HT-29 (cell line): ENCODE measurements at places on chromosomes 7 and 10. TPM values are rescaled to one million over a fixed set of nuclear protein-coding genes. Genes with fewer than 3 reads are reported as not detected.

DNA sequence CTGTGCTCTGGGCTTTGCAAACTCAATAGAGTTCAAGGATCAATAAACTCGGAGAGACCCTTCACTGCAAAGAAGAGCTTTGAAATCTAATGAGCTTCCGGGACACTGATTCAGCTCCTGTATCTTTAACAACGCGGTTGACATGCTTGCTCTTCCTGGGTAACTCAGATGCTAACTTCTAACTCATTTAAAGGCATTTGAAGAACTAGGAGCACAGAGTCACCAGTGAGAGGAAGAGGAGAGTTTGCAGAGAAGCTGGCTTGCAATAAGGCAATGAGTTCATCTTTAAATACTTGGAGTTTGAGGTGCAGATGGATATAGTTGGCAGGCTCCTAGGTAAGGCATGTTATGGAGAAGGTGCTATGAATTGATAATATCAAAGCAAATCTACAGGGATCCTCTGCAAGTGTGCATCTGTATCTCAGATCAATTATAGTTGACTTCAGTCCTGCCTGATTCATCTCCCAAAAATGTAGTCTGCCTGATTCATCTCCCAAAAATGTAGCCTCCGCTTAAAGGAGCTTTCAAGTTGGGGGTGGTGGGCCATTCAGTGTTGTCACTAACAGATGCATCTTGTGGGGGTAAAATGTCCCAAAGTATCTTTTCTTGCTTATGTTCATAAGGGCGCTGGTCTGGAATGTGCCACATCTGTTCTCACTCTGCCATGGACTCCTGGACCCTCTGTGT lies 182.5 kb upstream of the PRSS58 start:
- DNase-seq, result no peak

DNA sequence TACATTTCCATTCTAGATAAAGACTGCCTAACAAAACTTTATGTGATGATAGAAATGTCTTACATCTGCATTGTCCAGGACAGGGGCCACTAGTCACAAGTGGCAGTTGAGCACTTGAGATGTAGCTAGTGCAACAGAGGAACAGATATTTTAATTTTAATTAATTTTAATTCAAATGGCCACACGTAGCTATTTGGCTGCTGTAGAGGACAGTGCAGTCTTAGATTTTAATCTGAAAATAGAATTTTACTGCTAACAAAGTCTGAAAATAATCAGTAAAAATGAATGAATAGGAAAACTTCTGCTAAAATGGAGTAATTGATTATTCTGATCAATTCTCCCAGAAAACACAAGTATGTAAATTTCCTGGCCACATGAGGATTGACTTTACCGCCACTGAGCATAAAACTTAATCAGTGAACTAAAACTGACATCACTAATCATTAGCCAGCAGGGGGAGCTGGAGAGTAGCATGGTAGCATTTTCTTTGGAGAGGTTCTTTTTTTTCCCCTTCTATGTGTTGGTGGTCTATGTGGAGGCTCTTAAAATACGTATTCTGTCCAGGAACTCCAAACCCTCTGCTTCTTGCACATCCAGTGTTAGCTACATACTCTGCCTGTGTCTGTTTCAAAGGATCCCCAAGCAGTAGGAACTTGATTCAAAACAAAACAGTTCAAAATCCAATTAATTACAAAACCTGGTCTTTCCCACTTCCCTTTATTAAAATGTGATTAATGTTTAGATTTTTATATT lies 52.1 kb downstream of the TSPAN12 start:
- DNase-seq, result peak; percentile 93

The SVOPL gene
- not detected in 2 replicates for total RNA-seq

The PROSER2 gene
- 56.9 and 58.8 TPM in 2 replicates for total RNA-seq

DNA sequence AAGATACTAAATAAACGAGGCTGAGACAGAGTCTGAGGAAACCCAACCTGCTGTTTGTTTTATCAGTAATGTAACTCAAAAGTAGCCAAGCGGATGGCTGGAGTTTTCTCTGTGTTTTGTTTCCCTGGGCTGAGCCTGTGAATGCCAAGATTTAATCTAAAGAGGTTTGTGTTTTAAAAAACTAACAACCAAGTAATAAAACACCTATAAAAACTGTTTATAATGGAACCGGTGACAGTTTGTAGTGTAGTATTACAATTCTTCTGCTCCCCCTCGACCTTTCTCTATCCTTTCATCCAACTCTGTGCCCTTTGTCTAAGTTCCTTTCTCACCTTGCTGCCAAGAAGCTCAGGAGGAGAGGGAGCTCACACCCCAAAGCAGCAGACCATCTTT lies 2.6 kb upstream of the KAT6B start:
- DNase-seq, result peak; percentile 22

DNA sequence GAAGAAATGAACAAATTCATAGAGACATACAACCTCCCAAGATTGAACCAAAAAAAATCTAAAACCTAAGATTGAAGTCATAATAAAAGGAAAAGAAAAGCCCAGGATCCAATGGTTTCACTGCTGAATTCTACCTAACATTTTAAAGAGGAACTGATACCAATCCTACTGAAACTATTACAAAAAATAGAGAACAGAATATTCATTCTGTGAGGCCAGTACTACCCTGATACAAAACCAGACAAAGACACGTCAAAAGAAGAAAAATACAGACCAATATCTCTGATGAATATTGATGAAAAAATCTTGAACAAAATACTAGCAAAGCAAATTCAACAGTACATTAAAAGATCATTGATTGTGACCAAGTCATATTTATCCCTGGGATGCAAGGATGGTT lies 128.5 kb upstream of the STEAP1 start:
- DNase-seq, result no peak

GRCh38 chr7:128393526-128394330 lies 16.1 kb downstream of the IMPDH1 start:
- no peak for DNase-seq

The SMO gene
- total RNA-seq, result not detected in 2 replicates

DNA sequence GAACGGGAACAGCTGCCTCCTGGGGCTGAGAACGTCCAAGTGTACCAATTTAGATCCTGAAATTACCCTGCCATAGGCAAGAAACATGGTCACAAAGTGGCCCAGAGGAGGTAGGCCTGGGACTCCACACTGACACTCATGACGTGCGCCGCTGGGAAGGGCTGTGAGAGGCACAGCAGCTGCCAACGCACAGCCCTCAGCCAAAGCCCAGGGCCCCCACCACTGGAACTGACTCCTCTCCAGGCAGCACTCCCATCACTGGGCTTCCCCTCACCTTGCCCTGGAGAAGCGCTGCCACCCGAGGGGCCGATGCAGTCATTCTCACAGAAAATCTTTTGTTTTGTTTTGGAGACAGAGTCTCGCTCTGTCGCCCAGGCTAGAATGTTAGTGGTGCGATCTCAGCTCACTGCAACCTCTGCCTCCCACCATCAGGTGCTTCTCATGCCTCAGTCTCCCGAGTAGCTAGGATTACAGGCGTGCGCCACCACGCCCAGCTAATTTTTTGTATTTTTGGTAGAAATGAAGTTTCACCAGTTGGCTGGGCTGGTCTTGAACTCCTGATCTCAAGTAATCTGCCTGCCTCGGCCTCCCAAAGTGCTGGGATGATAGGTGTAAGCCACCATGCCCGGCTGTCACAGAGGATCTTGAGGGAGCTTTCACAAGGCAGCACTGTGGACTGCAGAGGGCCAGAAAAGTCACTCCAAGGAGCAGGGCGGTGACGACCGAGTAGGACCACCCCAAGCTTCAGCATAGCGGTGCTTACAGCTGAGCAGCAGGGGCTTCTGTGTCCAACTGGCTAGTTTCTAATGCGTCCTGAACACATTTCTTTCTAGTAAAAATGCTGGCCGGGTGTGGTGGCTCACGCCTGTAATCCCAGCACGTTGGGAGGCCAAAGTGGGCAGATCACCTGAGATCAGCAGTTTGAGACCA lies 13.5 kb downstream of the GUSB start:
- no peak for DNase-seq

DNA sequence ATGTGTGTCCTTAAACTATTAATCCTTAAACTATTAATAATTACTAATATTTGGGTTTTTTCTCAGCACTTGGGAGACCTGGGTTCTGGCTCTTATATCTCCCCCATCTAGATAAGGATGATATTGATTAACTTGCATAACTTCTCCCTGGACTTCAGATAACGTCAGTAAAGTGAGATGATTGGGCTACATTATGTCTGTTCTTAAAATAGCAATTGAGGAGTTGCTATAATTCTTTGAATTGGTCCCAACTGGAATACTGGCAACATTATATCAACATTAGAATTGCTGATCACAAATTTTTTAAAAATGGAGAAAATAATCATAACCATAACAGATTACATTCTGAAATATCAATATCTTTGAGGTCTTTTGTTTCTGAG lies 1.9 kb downstream of the APBB1IP start:
- no peak for DNase-seq

- no peak for DNase-seq
These were observed 65.1 kb upstream of the SFMBT2 start for GRCh38 chr10:7475939-7476338.

- DNase-seq, result peak; percentile 72
These were observed 276.5 kb downstream of the MAGI2 start for GRCh38 chr7:79176859-79177477.

GRCh38 chr7:55252386-55252785 lies 112.8 kb upstream of the LANCL2 start:
- no peak for DNase-seq

GRCh38 chr10:98463016-98463415 lies 16.3 kb upstream of the HPS1 start:
- no peak for DNase-seq

The ACHE gene
- total RNA-seq, result 0.13 and 1.1 TPM in 2 replicates

DNA sequence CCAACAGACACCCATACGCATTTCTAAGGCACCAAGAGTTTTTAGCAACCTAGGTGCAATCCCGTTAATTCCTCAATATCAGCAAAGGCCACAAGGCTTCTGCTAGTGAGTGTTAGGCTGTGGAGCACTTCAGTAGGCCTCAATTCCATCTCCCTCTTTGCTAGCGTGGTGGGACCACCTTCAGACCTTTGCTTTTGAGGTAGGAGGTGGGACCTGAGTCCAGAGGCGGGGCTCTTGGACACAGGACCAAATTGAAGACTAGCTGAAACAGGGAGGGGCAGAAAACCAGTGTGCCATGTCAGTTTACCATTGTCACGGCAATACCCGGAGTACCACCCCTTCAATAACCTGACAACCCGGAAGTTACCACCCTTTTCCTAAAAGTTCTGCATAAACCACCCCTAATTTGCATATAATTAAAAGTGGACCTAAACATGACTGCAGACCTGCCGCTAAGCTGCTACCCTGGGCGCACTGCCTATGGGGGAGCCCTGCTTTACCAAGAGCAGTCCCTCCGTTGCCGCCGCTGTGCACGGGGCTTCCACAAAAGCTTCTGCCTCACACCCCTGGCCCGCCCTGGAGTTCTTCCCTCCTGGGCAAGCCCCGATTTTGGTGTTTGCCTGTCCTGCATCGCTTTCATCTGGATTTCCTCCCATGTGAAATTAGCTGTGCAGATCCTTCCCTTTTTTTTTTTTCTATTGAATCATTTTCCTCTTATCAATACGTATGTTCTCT lies 41.1 kb upstream of the EN2 start:
- no peak for DNase-seq

DNA sequence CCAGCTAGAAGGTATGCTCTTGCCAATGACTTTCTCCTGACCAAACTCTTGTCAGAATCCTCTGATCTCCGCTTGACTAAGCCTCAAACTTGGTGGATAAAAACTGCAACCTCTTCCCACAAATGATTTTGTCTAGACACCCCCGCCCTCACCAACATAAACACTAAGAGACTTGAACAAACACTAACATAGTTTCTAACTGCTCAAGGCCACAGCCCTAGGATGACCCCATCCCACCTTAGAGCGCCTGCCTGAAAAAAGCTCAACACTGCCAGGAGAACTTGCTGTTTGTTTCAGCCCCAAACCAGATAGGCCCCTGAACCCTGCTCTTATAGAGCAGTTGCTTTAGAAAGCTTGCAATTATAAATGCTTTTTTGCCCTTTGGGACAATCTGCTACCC lies 71.8 kb downstream of the LRRN3 start:
- DNase-seq, result no peak

DNA sequence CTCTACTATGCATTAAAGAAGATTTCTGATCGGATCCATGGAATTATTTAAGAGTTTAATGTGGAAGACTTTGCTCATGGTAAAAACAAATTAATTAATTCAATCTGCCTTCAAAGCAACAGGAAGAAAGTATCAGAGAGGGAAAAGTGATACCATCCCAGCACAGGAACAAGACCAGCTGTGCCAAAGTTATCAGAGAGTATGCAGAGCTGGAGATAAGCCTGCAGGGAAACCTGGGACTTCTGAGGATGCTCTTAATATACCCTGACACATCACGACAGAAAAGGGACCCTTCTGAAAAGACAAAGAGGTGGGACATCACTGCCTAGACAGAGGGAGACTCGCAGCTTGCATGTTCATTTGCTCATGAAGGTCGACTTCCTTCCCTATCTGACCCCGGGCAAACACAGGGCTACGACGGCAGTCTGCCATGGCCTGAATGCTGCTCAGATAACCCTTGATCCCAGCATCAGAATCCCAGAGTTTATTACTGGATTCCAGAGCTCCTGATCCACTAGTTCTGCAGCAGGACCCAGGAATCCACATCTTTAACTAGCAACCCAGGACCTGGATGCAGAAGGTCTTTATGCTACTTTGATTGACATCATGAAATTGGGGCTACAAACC lies 29.5 kb downstream of the FAM171A1 start:
- no peak for DNase-seq

- peak; percentile 83 for DNase-seq
These were observed 65.2 kb downstream of the GOLGA7B start for GRCh38 chr10:97914837-97915211.

GRCh38 chr10:22712956-22713852 lies 1.2 kb downstream of the PIP4K2A start:
- peak; percentile 27 for DNase-seq

The ANK3 gene
- total RNA-seq, result 6.4 and 11.5 TPM in 2 replicates

The PAPOLB gene
- total RNA-seq, result not detected in 2 replicates

The SUN3 gene
- total RNA-seq, result not detected in 2 replicates

GRCh38 chr10:79082035-79082373 lies 13.2 kb downstream of the ZMIZ1 start:
- no peak for DNase-seq

GRCh38 chr10:104099941-104100340 lies 14.3 kb upstream of the COL17A1 start:
- no peak for DNase-seq

- DNase-seq, result no peak
These were observed 25.0 kb upstream of the PODXL start for GRCh38 chr7:131581241-131582051.

The PAX4 gene
- total RNA-seq, result 1.0 and 2.5 TPM in 2 replicates

DNA sequence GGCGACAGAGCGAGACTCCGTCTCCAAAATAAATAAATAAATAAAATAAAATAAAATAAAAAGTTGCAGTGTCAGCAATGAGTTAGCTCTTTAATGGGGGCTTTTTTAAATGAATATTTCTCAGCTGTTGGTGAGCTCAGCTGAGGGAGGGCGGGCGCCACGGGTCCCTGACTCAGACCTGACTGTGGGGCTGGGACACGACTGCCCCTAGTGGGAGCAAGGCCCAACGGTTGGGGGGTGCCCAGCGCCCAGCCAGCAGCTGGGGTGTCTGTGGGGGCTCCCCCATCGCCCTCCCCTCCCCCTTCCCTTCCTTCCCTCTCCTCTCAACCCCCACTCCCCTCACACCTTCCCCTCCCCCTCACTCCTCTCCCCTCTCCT lies 46.6 kb downstream of the PWWP2B start:
- DNase-seq, result peak; percentile 59
